ENCODE measurements at places on chromosomes 5 and 9.

GRCh38 chr9:134545215-134545542 lies 96.4 kb upstream of the COL5A1 start:
- DNase-seq: no peak

DNA sequence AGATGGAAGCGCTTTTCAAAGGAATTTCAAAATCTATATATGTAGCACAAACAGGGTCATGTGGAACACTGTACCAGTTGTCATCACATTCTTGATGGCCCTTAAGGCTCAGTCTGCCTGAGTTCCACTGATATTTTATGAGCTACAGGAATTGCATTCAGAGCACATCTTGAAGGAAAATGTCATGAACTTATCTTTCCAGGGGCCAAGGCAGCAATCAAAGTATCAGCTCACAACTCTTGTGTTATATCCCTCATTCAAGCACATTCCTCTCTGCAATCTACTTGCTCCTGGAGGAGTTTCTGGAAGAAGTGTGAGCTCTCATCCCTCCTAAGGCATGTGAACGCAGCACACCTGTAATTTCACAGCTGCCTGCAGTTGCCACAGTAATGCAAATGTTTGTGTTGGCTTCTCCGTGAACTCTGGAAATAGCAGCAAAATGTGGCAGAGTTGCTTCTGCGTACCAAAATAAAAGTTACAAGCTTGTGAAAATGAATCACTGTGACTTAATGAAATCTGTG lies 89.7 kb upstream of the EQTN start:
- peak; percentile 24 for DNase-seq

DNA sequence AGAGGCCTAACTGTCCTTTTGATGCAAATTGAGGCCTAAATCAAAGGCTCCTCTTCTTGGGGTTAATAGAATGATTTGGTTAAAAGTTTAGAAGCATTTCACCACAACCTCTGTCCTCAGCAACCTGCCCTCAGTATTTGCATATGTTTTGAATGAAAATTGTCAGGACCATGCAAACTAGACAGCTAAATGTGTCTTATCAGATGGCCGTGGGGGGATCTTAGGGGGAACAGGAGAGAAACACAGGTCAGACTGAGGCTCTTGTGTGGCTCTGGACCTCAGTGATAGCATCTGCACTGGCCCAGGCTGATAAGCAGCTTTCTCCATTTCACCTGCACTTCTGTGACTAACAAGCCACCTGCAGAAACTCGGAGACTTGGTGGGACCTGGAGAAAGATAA lies 49.0 kb downstream of the FOXI1 start:
- DNase-seq: no peak

GRCh38 chr9:104961238-104961637 lies 33.3 kb upstream of the ABCA1 start:
- no peak for DNase-seq

GRCh38 chr9:23423999-23424398 lies 402.0 kb downstream of the ELAVL2 start:
- no peak for DNase-seq

DNA sequence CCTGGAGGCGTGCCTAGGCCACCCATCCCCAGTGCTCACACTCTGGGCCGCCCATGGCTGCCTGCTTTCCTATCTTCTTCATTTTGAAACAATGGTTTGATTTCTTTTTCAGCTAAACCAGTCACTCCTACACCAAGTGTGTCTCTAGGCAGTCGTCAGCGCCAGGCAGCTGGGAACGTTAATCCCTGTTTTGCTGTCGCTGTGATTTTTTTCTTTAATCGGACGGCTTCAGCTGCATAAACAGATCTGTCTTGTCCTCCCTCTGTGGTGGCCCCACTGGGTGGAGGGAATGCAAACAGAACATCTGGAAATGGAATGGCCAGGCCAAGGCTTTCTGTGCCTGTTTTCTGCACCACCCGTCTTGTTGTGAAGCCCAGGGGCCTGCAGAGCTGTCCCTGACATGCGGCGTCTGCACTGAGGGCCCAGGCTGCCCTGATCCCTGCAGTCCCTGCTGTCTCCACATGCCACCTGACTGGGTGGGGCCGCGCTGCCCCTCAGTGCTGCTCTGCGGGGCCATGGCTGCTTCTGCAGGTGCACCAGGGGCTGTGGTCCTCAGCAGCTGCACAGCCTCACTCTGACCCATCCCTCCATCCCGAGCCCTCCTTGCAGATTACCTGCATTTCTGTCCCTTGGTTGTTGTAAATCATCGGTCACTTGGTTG lies 51.5 kb downstream of the WNK2 start:
- DNase-seq: no peak

DNA sequence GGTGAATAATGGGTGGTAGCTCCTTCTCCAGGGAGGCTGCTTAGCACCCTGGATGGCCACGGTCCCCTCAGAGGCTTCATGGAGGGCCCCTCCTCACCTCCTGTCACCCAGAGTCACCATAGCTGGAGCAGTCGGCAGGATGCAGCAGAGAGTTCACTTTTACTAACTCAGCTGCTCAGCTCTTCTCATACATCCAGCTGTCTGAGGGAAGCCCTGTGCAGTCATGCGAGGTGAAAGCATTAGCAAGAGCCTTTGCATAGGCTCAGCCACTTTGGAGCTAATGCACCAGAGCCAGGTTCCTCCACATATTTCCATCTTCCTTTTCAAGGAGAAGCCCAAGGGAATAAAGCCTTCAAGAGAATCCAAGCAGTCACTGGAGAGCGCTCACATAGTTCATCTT lies 499.2 kb downstream of the BNC2 start:
- no peak for DNase-seq

Measured in NCI-H774 (cell line).